Memory B cell (primary cell): ENCODE measurements at places on chromosomes 3 and 15.

- H3K36me3 ChIP-seq = no peaks in the 10 kb centered on the region
- no peak overlapping the region for H3K27ac ChIP-seq
- no peaks in the 10 kb centered on the region for H3K4me1 ChIP-seq
- no peak for DNase-seq
Measured at GRCh38 chr3:72872183-72872582, 15.7 kb upstream of the GXYLT2 start.

- H3K36me3 ChIP-seq = no peaks in the 10 kb centered on the region
- no peak for DNase-seq
- no peak overlapping the region for H3K4me3 ChIP-seq
- H3K27ac ChIP-seq = no peak overlapping the region
Measured at GRCh38 chr15:98771541-98771940, 123.2 kb downstream of the IGF1R start.

DNA sequence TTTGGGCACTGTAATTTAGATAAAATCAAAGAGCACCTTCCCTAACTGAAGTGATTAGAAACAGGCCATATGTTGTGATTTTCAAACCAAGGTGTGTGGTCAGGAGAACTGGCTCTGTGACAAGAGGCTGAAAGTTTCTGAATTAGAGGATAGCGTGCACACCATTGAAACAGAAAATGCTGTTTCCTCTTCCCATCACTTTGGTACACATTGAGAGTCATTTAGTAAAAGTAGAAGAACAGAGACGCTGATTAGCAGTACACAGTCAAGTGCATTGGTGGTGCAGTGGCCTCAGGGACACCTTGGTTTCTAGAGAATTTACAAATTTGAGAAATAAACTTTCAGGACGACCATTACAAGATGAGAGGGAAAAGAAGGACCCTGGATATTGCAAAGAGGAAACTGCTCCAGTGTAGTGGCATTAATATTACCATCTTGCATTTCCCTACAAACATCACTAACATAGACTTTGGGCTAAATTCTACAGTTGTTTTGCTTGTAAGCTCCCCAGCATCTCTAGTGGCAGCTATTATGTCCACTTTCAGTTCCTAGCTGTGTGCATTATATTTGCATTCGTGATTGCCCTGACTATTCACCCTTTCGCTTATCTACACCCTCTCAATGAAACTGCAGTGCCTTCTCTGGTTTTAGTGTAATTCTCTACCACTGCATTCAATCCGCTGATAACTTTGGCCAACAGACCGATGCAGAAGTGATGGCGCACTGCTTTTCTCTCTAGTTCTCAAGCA is 728.1 kb upstream of the GRM7 start:
- H3K36me3 ChIP-seq = no peaks in the 10 kb centered on the region
- DNase-seq = no peak
- no peak overlapping the region for H3K4me3 ChIP-seq
- H3K27me3 ChIP-seq = no peaks in the 10 kb centered on the region
- H3K4me1 ChIP-seq = peaks cover 2% of the 10 kb centered on the region

GRCh38 chr15:38130740-38131498 is 121.7 kb upstream of the SPRED1 start:
- H3K36me3 ChIP-seq = no peaks in the 10 kb centered on the region
- no peak for DNase-seq
- H3K4me1 ChIP-seq = peaks cover 15% of the 10 kb centered on the region
- peak overlapping the region; percentile 21 for H3K27ac ChIP-seq
- H3K4me3 ChIP-seq = peak overlapping the region; percentile 19

DNA sequence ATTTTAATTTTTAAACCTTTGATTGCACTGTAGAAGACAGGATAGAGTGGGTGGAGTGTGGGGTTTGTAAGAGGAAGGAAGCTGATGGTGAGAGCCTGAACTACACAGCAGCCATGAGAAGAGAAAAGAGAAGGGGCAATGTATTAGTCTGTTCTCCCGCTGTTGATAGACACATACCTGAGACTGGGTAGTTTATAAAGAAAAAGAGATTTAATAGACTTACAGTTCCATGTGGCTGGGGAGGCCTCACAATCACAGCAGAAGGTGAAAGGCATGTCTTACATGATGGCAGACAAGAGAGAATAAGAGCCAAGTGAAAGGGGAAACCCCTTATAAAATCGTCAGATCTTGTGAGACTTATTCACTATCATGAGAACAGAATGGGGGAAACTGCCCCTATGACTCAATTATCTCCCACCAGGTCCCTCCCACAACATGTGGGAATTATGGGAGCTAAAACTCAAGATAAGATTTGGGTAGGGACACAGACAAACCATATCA is 37.3 kb downstream of the STARD5 start:
- peak; percentile 41 for DNase-seq
- peak overlapping the region; percentile 47 for H3K4me3 ChIP-seq
- peaks cover 3% of the 10 kb centered on the region for H3K36me3 ChIP-seq
- H3K4me1 ChIP-seq = peaks cover 59% of the 10 kb centered on the region
- H3K27me3 ChIP-seq = no peaks in the 10 kb centered on the region

DNA sequence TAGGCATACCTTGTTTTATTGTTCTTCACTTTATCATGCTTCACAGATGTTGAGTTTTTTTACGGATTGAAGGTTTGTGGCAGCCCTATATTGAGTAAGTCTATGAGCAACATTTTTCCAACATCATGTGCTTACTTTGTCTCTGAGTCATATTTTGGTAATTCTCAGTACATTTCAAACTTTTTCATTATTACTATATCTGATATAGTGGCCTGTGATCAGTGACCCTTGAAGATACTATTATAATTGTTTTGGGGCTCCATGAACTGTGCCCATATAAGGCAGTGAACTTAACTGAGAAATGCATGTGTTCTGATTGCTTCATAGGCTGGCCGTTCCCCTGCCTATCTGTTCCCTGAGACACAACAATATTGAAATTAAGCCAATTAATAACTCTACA is 42.8 kb upstream of the NSMCE3 start:
- no peak overlapping the region for H3K27ac ChIP-seq
- H3K27me3 ChIP-seq = no peaks in the 10 kb centered on the region
- peaks cover 8% of the 10 kb centered on the region for H3K4me1 ChIP-seq
- no peaks in the 10 kb centered on the region for H3K36me3 ChIP-seq
- no peak overlapping the region for H3K4me3 ChIP-seq
- no peak for DNase-seq

GRCh38 chr3:16395212-16395611 is 118.3 kb downstream of the RFTN1 start:
- no peak overlapping the region for H3K4me3 ChIP-seq
- H3K4me1 ChIP-seq = peaks cover 11% of the 10 kb centered on the region
- H3K36me3 ChIP-seq = peaks cover 4% of the 10 kb centered on the region
- peaks cover 2% of the 10 kb centered on the region for H3K27me3 ChIP-seq
- H3K27ac ChIP-seq = no peak overlapping the region

DNA sequence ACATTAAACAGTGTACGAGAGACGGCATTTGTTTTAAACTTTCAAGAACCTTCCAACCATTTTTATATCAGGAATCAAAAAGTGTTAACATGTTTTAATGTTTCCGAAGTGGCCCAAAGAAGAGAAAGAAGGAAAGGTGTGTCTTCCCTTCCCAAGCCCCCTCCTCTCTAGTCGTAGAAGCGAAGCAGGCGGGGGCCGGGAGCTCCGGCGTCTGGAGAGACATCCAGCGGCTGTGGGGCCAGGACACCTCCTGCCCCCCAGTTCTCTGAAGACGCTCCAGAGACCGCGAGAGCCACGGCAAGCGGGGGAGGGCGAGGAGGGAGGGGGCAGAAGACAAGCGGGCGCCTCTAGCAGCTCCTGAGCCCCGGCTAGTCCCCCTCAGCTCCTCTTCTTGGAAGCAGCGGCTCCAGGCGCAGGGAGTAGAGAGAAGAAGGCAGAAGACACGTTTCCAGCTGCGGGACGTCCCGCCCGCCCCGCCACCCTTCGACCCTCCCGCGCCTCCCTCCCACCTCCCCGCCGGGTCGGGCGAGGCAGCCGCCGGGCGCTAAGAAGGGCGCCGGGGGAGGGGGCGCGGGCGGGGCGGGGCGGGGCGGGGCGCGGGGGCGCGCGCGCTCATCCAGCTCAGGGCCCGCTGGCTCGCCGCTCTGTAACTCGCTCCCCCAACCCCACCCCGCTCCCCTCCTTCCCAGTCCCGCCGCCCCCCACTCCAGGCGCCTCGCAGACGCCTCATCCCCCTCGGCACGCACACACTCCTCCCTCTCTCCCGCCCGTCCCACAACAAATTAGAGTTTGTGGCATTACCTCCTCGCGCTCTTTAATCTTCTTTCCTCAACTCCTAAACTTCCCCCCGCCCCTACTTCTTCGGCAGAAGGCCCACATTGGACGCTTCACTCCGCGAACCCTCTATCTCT is at the start of gene ZBTB20:
Gene ZBTB20 (minus strand): TSS at position 871 of the 911 bp plus-strand sequence.
- DNase-seq = peak; percentile 62
- peak within 1 kb of the TSS; percentile 95 for H3K27ac ChIP-seq
- peak within 1 kb of the TSS; percentile 93 for H3K4me3 ChIP-seq
- peaks cover 17% of the 10 kb centered on the region for H3K36me3 ChIP-seq

- peaks cover 2% of the 10 kb centered on the region for H3K36me3 ChIP-seq
- H3K27ac ChIP-seq = no peak overlapping the region
- H3K27me3 ChIP-seq = peaks cover 2% of the 10 kb centered on the region
- H3K4me1 ChIP-seq = no peaks in the 10 kb centered on the region
Measured at GRCh38 chr3:111803123-111803593, 55.9 kb upstream of the PHLDB2 start.

GRCh38 chr3:195556390-195556789 is 13.3 kb upstream of the PPP1R2 start:
- no peak overlapping the region for H3K4me3 ChIP-seq
- no peaks in the 10 kb centered on the region for H3K27me3 ChIP-seq
- no peaks in the 10 kb centered on the region for H3K36me3 ChIP-seq

DNA sequence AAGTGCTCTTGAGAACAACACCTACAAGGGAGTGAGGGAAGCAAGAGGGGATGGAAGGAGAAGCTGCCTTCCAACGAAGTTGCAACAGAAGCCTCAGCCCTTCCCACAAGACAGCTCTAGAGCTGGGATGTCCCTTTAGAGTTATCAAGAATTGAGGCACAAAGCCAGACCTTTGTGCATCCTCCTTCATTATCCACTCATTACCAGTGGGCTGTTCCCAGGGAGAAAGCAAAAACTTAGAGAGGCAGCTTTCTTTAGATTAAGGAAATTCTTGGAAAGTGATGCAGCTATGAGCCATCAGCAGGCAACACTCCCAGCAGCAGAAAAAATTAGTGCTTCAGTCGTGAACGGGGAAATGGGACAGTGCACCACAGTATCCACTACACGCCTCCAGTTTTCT is 10.6 kb upstream of the CD96 start:
- peaks cover 2% of the 10 kb centered on the region for H3K27me3 ChIP-seq
- no peaks in the 10 kb centered on the region for H3K36me3 ChIP-seq
- no peak for DNase-seq

- H3K27me3 ChIP-seq = no peaks in the 10 kb centered on the region
- H3K36me3 ChIP-seq = peaks cover 15% of the 10 kb centered on the region
- DNase-seq = no peak
- H3K27ac ChIP-seq = peak overlapping the region; percentile 18
- peaks cover 13% of the 10 kb centered on the region for H3K4me1 ChIP-seq
- no peak overlapping the region for H3K4me3 ChIP-seq
Measured at GRCh38 chr15:30905821-30906220, 2.1 kb downstream of the FAN1 start.

- H3K27ac ChIP-seq = peak overlapping the region; percentile 97
- peaks cover 2% of the 10 kb centered on the region for H3K36me3 ChIP-seq
- DNase-seq = no peak
- H3K27me3 ChIP-seq = no peaks in the 10 kb centered on the region
Measured at GRCh38 chr15:67085818-67086636, 20.6 kb downstream of the SMAD3 start.

- DNase-seq = no peak
- H3K27me3 ChIP-seq = no peaks in the 10 kb centered on the region
- peaks cover 12% of the 10 kb centered on the region for H3K4me1 ChIP-seq
- peaks cover 8% of the 10 kb centered on the region for H3K36me3 ChIP-seq
- H3K4me3 ChIP-seq = no peak overlapping the region
Measured at GRCh38 chr15:64311566-64311965, 44.4 kb downstream of the CSNK1G1 start.

DNA sequence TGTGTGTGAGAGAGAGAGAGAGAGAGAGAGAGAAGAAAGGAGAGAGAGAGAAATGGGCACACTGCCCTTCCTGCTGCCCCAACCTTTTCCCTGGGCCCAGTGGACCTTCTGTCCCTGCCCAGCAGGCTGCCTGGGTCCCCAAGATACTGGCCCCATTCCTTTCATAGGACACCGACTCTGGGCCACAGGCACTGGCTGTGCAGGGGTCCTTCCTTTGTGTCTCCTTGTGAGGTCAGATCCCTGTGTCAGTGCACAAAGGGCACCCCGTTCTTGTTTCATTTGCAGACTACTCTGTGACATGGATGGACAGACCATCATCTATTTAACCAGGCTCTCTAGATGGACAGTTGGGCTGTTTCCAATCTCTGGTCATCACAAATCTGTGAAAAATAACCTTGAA is 21.3 kb upstream of the KLF13 start:
- peaks cover 4% of the 10 kb centered on the region for H3K27me3 ChIP-seq
- no peak overlapping the region for H3K4me3 ChIP-seq
- peak; percentile 3 for DNase-seq
- H3K36me3 ChIP-seq = no peaks in the 10 kb centered on the region

DNA sequence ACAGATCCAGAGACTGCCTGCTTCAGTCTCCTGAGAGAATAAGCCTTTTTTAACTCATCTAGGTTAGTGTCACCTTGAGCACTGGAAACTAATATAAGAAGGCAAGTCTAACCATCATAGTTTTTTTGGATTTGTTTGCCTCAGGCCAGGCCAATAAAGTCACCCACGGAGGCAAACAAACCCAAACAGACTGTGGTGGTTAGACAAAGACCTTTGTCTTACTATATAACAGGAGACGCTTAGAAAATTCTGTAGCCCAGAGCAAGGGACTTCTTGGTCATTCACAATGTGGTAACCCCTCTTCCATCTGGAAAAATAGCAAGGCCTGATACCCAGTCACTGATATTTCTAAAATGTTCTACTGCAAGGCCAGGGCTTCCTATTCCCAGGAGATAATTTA is 45.3 kb upstream of the PPP2R3A start:
- peaks cover 12% of the 10 kb centered on the region for H3K27me3 ChIP-seq
- H3K27ac ChIP-seq = no peak overlapping the region
- H3K4me3 ChIP-seq = no peak overlapping the region
- DNase-seq = no peak
- H3K4me1 ChIP-seq = no peaks in the 10 kb centered on the region
- no peaks in the 10 kb centered on the region for H3K36me3 ChIP-seq

GRCh38 chr3:146542978-146543377 is 1.4 kb downstream of the PLSCR1 start:
- no peaks in the 10 kb centered on the region for H3K36me3 ChIP-seq
- no peak for DNase-seq
- H3K4me1 ChIP-seq = peaks cover 35% of the 10 kb centered on the region
- peak overlapping the region; percentile 93 for H3K4me3 ChIP-seq
- H3K27ac ChIP-seq = peak overlapping the region; percentile 94
- H3K27me3 ChIP-seq = no peaks in the 10 kb centered on the region

GRCh38 chr3:132228923-132229322 is 88.3 kb upstream of the ACP3 start:
- no peak overlapping the region for H3K4me3 ChIP-seq
- H3K27me3 ChIP-seq = peaks cover 12% of the 10 kb centered on the region
- H3K36me3 ChIP-seq = no peaks in the 10 kb centered on the region
- H3K27ac ChIP-seq = no peak overlapping the region
- H3K4me1 ChIP-seq = no peaks in the 10 kb centered on the region

- H3K27ac ChIP-seq = no peak overlapping the region
- H3K4me1 ChIP-seq = peaks cover 17% of the 10 kb centered on the region
- H3K36me3 ChIP-seq = no peaks in the 10 kb centered on the region
- no peaks in the 10 kb centered on the region for H3K27me3 ChIP-seq
Measured at GRCh38 chr3:112811131-112811884, 35.4 kb downstream of the CD200R1L start.

GRCh38 chr3:3847994-3848922 is 49.0 kb downstream of the LRRN1 start:
- H3K36me3 ChIP-seq = peaks cover 10% of the 10 kb centered on the region
- H3K4me1 ChIP-seq = peaks cover 7% of the 10 kb centered on the region
- H3K4me3 ChIP-seq = no peak overlapping the region
- H3K27ac ChIP-seq = no peak overlapping the region
- no peaks in the 10 kb centered on the region for H3K27me3 ChIP-seq
